ENCODE measurements at places on chromosomes 12 and 14.

- DNase-seq: peak; percentile 76
Observed at GRCh38 chr12:103538397-103538796, 42.6 kb upstream of the C12orf42 start.

- no peak for DNase-seq
Observed at GRCh38 chr14:24473211-24473610, 30.6 kb upstream of the SDR39U1 start.

DNA sequence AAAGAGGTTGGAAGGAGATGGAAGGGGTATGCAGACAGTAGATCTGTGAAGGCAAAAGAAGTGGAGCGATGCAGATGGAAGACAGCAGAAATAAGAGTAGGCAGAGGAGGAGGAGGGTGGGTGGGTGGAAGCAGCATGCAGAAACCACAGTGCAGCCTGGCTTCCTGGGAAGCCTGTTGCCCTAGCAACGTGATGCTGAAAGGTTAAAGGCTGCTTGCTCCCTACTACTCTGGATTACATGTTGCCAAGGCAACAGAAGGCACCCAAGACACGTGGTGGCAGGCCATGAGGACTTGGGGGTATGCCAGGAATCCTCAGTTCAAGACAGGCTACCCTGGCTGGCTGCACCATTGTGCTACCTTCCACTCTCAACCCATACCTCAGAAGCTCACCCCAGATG is 129.6 kb downstream of the GRIN2B start:
- peak; percentile 1 for DNase-seq

DNA sequence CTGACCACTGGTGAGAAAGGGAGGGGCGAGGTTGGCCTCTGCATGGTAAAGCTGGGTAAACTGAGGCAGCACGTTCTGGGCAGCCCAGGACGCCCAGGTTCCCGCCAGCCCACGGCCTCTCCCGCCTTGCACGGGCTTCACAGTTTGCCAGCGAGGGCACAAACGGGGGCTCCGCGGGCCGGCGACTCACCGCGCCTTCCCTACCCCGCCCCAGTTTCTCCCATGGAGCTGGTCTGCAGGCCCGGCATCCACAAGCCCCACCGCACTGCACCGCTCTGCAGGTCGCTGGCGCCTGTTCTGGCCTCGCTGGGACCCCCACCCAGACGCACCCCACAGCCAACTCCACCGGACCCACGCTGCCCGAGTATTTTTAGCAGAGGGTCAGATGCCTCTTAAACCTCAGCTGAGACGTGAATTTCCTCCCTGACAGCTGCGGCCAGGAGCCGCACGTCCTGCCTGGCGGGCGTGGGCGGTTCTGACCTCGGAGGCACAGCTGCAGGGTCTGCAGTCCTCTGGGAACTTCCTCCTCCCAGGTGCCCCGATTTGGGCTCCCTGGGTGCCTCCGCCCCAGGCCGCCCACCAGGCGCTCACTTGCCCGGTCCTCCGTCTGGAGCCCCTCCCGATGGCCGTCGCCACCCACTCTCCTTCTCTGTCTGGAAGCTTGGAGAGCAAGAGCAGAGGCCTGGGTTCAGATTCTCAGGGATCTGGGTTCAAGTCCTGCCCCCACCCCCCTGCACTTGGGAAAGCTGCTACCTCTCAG is 29.5 kb upstream of the INF2 start:
- DNase-seq: no peak

DNA sequence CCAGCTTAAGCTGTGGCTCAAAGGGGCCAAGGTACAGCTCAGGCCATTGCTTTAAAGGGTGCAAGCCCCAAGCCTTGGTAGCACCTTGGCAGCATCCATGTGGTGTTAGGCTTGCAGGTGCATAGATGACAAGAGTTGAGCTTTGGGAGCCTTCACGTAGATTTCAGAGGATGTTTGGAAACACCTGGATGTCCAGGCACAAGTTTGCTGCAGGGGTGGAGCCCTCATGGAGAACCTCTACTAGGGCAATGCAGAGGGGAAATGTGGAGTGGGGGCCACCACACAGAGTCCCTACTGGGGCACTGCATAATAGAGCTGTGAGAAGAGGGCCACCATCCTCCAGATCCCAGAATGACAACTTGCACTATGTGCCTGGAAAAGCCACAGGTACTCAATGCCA is 37.9 kb downstream of the GLIPR1L2 start:
- DNase-seq: no peak

DNA sequence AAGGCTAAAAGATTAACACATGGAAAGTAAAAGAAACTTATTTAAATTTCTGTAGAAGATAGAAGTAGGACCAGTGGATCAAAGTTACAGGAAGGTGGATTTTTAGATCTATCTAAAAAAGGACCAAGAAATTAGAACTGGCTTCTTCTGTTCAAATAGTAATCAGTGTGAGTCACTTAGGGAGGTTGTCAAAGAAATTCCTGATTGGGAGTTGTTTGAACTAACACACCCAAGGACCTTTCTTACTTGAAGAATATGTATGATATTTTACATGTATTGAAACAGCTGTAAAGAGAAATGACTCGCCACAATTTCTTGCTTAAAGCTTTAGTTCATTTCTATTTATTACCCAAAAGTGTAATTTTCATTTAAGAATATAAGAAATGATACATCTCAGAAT is 256.9 kb downstream of the RAD51B start:
- DNase-seq: peak; percentile 26

GRCh38 chr14:20712904-20713303 is 24.3 kb downstream of the ANG start:
- DNase-seq: peak; percentile 37

DNA sequence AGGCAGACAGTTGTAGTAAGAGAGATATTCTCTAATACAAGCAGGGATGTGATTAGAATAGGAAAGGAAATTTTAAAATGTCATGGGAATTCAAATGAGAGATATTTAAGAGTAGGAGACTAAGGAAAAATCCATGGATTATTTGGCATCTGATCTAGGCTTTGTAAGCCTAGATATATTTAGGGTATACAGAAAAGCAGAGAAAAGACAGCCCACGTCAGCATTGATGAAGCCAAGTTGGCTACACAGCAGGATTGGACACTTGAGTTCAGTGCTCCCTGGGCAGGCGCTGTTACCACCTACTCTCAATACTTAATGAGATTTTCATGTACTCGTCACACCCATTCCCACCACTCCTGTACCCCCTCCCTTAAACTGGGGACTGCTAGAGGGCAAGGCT is 1.7 kb upstream of the KCNJ8 start:
- no peak for DNase-seq

- no peak for DNase-seq
Observed at GRCh38 chr12:131055596-131056233, 102.0 kb downstream of the ADGRD1 start.

DNA sequence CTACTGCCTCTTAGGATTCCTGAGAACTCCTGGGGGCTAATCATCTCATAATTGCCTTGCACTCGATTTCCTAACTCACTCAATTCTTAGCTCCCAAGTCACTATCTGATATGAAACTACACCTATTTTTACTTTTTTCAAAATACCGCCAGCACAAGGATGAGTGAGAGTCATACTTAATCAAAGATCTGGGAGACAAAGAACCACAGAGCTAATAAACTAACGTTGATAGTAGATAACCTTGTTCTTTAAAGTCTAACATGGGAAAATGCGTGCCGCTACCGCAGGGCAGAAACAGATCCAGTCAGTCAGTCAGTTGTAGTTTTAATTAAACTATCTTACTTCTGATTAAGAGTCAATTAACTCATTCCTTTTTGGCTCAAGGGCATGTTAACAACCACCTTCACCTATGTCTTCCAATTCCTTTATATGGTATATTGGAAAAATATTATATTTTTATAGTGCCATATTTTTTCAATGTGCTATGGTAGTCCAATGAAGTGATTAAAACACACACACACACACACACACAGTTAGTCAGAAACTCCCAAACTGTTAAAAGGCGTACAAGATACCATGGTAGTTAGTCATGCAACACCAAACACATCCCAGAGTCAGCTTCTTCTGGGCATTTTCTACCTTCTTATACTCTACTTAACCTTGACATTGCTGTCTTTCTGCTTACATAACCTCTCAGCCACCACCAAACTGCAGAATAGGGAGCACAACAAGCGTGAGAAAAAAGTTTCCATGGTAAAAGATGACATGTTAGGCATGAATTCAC is 114.0 kb downstream of the KLHL28 start:
- peak; percentile 54 for DNase-seq

DNA sequence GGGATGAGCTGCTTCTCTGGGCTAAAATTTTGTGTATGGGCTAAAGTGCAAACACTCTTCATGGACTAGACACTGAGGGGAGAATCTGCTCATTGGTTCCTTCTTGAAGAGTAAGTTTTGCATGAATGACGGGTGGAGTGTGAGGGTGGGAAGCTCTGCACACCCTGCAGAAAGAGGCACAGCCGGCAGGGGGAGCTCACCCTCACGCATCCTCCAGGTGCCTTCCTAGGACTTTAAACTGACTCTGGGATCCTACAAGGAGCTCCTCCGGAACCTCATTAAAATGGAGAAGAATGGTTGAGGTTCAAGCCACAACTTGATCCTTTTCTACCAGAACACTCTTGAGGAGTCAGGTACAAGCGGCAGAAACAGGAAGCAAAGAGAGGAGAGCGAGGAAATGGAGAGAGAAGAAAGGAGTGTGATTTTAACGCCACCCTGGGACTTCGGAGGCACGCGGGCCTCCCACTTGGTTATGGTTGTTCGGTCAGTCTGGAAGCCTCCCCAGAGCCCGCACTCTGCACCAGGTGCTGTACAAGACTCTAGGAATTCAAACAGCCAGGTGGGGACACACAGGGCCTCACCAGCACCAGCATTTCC is 87.5 kb downstream of the SETD3 start:
- DNase-seq: peak; percentile 50

DNA sequence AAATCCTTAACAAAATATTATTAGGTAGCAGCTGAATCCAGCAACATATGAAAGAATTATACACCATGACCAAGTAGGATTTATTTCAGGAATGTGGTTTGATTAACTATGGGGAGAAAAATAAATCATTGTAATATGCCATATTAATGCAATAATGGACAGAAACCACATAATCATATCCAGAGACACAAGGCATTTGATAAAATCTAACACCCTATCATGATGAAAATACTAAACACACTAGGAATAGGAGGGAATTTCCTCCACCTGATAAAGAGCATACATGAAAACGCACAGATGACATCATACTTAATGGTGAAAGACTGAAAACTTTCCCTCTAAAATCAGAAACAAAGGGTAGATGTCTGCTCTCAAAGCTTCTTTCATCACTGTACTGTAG is 238.9 kb downstream of the PHLDA1 start:
- no peak for DNase-seq

- DNase-seq: no peak
Observed at GRCh38 chr14:63840981-63841380, 11.8 kb upstream of the SYNE2 start.

DNA sequence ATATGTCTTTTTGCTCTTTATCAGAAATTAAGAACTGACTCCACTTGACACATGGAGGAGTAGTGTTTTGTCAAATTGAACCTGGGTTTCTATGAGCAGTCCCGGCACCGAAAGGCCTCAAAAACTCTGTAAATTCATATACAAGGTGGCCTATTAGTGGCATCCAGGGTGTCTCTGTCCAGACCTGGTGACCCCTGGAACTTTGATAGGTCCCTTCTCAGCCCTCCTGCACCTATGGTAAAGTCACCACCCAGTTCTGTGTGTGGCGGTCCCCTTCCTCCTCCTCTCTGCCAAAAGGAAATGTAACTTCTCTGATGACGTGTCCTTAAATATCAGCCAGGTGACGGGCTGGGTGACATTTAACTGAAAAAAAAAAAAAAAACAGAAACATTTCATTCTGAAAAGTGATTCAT is 204.0 kb upstream of the FOXN3 start:
- no peak for DNase-seq

DNA sequence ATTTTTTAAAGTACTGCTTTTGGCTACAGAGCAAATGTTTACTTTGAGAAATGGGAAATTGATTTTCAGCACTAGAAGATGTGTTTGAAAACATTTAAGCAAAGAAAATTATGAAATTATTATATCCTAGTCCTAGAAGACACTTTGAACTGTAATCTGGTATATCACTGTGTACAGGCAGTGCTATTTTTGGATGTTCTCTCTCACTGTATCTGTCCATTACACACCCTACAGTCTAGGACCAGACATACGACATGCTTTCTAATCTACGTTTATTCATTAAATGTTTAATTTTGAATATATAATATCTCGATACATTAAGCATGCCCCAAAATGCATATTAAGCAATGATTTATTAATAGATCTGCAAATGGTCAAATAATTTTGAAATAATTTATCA is 82.5 kb downstream of the ST8SIA1 start:
- no peak for DNase-seq

Measured in kidney tubule cell (primary cell).